ENCODE measurements at places on chromosomes 5 and 9.

DNA sequence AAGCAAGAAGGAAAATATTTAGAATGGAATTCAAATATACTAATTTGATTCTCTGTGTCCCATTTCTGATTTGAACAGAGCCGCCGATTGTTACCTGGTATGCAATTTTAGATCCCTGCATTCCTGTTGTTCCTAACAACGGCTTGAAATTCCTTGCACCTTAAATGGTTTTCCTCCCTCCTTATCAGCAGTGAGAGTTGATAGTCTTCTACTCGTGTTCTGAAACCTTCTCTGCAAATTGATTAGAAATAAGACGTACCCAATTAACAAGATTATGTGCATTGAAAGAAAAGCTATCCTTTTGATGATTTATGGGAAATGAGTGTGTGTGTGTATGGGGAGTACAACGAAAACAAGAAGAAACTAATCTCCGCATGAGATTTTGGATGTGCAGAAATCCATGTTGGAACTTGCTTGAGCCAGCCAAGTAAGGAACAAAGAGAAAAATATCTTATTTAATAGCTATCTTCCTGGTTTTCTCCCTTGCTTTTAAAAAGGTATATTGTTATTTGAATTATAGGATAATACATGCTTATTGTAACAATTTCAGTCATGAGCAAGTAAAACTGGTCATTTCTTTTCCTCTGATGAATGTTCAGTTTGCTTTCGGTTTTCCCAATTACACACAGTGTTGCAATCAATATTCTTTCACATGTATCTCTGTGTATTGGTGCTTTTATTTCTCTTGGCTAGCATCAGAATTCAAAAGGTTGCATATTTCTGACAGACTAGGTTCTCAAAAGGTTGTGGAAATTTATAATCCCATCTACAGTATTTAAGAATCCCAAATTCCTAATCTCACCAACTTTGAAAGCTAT, 211.1 kb upstream of the ACTBL2 start:
- H3K4me1 ChIP-seq = no peaks in the 10 kb centered on the region
- H3K4me3 ChIP-seq = no peak overlapping the region
- DNase-seq = no peak
- H3K27me3 ChIP-seq = peaks cover 5% of the 10 kb centered on the region
- H3K36me3 ChIP-seq = no peaks in the 10 kb centered on the region

DNA sequence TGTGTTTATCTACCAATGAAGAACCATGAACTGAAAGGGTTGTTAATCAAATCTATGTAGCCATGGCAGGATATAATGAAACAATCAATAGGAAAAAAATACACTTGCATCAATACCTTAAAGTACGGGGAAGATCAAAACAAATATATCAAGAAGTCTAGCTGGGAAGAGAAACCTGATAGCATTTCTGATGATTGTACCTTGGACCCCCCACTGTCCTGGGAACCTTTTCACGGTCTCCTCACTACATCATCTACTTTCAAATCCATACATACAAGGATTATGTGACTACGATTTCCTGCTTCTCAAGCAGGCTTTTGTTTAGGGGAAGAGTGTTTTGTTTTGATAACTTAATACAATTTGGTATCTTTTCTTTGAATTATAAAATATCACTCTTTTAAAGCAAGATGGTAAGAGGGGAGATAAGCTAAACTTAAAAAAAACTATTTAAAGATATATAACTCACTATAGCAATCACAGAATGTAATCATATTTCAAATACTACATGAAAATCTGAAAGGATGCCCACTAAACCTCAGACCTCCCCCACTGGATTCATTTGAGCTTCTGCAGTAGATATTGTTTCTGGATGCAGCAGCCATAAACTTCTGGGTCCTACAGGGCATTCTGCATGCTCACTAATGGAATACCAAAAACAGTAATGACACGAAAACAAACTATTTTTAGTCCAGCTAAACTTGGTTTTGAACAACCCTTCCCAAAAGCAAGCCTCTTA, 8.0 kb downstream of the EBF1 start:
- peaks cover 15% of the 10 kb centered on the region for H3K4me1 ChIP-seq
- no peaks in the 10 kb centered on the region for H3K36me3 ChIP-seq
- no peak overlapping the region for H3K4me3 ChIP-seq
- H3K27ac ChIP-seq = no peak overlapping the region
- H3K27me3 ChIP-seq = peaks cover 38% of the 10 kb centered on the region

DNA sequence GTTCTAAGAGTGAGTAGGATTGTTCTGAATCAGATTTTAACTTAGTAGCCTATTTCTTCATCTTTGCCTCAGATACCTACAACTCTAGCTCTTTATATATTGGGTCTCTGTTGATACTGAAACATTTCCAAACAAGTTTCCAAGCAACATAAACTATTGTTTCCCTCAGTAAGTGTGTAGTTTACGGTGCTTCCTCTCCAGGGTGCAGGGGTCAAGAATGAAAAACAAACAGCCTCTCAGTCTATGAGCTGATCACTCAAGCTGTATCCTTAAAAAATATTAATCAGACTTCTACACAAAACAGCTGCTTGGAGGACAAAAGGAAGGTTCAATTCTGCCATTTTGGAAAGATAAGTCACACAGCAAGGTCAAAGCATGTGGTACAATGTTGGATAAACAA, 75.0 kb downstream of the ADAMTS12 start:
- no peak for DNase-seq
- H3K27ac ChIP-seq = no peak overlapping the region
- peaks cover 2% of the 10 kb centered on the region for H3K4me1 ChIP-seq
- peaks cover 6% of the 10 kb centered on the region for H3K27me3 ChIP-seq

GRCh38 chr9:130834371-130835336, at the start of gene ABL1:
TSS of gene ABL1 (plus strand) at chr9:130835254. CDS start at chr9:130835447, 193 bp downstream.
- H3K27ac ChIP-seq = peak within 1 kb of the TSS; percentile 89
- H3K36me3 ChIP-seq = peaks cover 4% of the 10 kb centered on the region
- H3K4me3 ChIP-seq = peak within 1 kb of the TSS; percentile 96
- peaks cover 10% of the 10 kb centered on the region for H3K27me3 ChIP-seq
- peak; percentile 70 for DNase-seq

GRCh38 chr9:92992549-92992948, 45.2 kb downstream of the FGD3 start:
- no peak overlapping the region for H3K4me3 ChIP-seq
- DNase-seq = no peak
- no peaks in the 10 kb centered on the region for H3K27me3 ChIP-seq
- H3K36me3 ChIP-seq = peaks cover 93% of the 10 kb centered on the region

GRCh38 chr5:369151-369868, 47.8 kb downstream of the AHRR start:
- H3K4me3 ChIP-seq = no peak overlapping the region
- H3K4me1 ChIP-seq = peaks cover 55% of the 10 kb centered on the region
- peaks cover 22% of the 10 kb centered on the region for H3K36me3 ChIP-seq
- H3K27me3 ChIP-seq = no peaks in the 10 kb centered on the region
- H3K27ac ChIP-seq = peak overlapping the region; percentile 64
- DNase-seq = no peak

DNA sequence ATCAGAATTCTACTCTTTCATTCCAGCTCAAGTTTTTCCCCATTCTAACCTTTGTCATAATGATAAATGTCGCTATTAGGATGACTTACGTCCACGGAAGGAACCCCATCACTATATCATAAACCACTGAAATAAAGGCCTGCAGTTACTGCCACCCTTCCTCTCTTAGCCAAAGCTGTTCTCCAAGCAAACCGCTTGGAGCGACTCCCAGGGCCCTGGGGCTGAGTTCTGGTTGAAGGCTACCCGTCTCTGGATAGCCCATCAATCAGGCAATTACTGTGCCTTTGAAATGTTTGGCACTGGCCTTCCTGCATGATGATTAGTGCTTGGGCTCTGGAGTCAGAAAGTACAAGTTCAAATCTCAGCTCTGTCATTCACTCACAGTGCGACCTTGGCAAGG, 386.0 kb downstream of the SPOCK1 start:
- no peaks in the 10 kb centered on the region for H3K36me3 ChIP-seq
- DNase-seq = no peak
- H3K4me1 ChIP-seq = no peaks in the 10 kb centered on the region
- no peak overlapping the region for H3K4me3 ChIP-seq

DNA sequence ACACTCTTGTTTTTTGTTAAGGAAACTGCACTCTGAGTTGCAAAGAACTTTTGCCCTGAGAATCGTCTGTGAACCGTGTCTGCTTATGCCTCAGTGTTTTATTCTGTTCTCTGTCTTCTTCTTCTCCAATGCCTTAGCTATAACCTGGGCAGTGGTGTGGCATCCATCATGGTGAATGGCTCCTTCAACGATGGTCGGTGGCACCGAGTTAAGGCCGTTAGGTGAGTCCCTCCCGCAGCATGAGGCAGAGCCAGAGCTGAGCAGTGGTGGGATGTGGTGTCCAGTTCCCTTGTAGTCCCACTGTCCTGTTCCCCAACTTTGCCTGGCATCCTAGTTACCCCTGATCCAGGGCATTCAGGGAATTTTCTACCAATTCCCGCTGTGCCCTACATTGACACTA, 98.3 kb downstream of the LIFR start:
- no peaks in the 10 kb centered on the region for H3K36me3 ChIP-seq
- peaks cover 12% of the 10 kb centered on the region for H3K4me1 ChIP-seq
- H3K27me3 ChIP-seq = peaks cover 86% of the 10 kb centered on the region
- no peak for DNase-seq

GRCh38 chr5:141476132-141476911, 556 bp downstream of the PCDHGC3 start:
- no peaks in the 10 kb centered on the region for H3K36me3 ChIP-seq
- no peak overlapping the region for H3K27ac ChIP-seq
- peaks cover 21% of the 10 kb centered on the region for H3K4me1 ChIP-seq
- H3K4me3 ChIP-seq = peak overlapping the region; percentile 73
- H3K27me3 ChIP-seq = peaks cover 66% of the 10 kb centered on the region
- peak; percentile 26 for DNase-seq

DNA sequence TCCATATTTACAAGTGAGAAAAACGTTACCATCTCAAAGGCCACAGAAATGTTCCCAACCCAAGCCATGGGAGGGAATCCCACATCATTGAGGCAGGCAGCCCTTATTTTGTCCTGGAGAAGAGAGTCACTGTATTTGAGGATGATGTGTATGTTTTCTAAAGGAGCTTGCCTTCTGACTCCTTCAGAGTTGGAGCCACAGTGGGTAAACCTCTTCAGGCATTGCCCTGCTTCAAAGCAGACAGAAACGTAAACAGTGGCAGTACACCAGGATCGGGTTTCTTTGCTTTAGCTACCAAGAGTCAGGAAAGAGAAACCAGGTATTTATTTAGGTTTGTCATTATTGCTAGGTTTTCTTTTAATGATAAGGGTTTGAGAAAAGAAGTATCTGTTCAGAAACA, 45.7 kb downstream of the MUSK start:
- H3K27ac ChIP-seq = no peak overlapping the region
- no peak for DNase-seq
- no peak overlapping the region for H3K4me3 ChIP-seq
- H3K36me3 ChIP-seq = no peaks in the 10 kb centered on the region
- H3K4me1 ChIP-seq = no peaks in the 10 kb centered on the region
- no peaks in the 10 kb centered on the region for H3K27me3 ChIP-seq

- H3K4me1 ChIP-seq = peaks cover 16% of the 10 kb centered on the region
- no peaks in the 10 kb centered on the region for H3K36me3 ChIP-seq
- H3K27me3 ChIP-seq = no peaks in the 10 kb centered on the region
Measured at GRCh38 chr5:143592648-143593047, 189.2 kb upstream of the NR3C1 start.

Measured in activated naive CD4-positive, alpha-beta T cell treated with anti-CD3 and anti-CD28 coated beads, Interleukin-2, amount 10 ng/mL, durations not matched to agents 7 days and 5 days (primary cell).